Right forelimb (tissue), 1 donor: ENCODE measurements at places on chromosomes 2 and 18.

DNA sequence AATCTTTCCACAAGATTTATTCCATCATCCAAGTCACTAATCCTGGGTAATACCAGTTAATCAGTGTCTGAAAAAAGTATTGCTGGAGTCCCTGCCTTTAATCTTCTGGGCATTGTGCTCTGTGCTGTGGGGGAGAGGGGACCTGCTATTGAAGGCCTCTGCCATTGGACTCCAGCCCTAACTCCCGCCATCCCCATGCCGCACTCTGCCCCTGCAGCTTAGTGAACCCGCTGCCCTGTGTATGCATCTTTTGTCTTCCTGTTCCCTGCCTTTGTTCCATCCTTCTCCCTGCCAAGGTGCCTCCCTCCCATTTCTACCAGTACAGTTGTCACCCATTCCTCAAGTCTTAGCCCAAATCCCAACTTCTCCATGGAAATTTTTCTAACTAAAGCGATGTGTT lies 113.8 kb upstream of the EPAS1 start:
- DNase-seq, result no peak

DNA sequence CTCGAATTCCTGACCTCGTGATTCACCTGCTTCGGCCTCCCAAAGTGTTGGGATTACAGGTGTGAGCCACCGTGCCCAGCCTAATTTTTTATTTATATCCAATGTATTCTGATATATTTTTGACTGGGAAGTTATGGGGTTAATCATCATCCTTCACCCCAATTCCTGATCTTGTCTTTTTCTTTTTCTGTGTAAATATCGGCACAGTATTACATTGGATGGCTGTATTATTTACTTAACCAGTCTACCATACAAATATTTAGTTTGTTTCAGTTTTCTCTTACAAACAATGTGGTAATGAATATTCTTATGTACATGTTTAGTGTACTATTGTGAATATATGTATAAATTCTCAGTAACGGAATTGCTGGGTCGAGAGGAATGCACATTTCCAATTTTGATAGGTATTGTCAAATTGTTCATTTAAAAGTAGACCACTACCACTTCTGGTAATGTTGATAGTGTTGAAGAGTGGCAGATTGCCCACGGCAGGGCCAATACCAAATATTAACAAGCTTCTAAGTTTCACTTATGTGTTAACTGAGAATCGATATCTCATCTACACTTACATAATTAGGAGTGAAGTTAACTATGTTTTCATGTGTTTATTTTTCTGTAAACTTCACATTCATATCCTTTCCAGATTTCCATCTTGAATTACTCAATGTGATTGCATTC lies 196.7 kb downstream of the ALPK2 start:
- no peak for DNase-seq

DNA sequence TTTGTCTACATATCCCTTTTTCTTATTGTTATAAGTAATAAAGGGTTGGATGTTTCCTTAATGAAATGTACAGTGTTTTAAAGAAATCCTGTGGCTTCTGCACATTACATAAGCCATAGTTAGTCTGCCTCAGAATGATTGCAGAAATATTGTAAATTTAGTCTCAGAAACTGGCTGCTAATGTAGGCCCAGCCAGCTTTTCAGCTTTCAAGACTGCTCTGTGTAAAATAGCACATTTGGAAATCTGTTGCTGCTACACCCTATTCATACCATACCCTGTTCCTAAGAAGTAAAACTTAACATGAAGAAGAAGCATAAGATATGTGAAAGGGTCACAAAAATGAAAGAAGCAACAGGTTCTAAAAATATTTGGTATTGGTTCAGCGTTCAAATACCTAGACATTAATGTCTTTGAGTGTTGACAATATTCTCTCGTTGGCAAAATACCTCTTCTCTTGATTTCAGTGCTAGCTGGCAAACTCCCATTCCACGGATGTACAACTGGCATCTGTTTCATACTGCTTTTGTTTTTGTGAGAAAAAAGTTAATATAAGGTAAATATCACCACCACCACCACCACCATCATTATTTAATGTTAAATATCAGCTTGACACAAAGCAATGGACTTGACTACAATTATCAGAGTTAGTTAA lies 19.2 kb upstream of the NCKAP1 start:
- no peak for DNase-seq

- DNase-seq, result no peak
These were observed 50.5 kb downstream of the MYO3B start for GRCh38 chr2:170228429-170228828.

DNA sequence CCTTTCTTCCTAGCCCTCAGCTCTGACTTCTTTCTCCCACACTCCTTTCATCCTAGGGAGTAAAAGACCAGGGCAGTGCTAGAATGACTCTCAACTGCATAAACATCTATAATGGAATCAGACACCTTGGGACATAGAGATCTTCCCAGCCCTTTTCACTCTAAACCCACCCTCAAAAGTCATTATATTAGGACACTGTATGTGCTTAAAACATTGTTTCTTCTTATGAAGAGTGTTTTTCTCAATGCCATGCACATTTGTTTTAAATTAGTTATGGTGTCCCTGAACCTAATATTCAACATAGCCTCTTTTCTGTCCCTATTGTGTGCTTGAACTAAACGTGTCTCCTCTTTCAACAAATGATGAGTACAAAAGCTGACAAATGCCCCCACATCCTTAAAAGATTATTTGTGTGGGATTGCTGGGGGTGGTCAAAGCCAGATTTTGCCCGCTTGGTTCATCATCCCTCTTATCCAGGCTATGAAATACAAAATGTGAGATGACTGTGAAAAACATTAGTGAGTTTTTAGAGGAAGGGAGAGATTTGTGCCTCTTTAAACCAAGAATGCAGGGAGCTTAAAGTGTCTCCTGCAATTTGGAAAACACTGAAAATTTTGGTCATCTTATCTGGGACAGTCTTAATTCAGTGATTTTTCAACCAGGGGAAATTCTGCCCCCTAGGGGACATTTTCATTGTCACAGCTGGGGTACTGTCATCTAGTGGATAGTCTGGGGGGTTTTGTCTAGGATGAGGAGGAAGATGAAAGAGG lies 29.0 kb downstream of the SERPINB5 start:
- DNase-seq, result no peak

- no peak for DNase-seq
These were observed 189.8 kb downstream of the LTBP1 start for GRCh38 chr2:33136566-33136965.

GRCh38 chr2:160299540-160299939 lies 99.5 kb upstream of the ITGB6 start:
- DNase-seq, result no peak

GRCh38 chr2:128727914-128728313 lies 409.2 kb upstream of the HS6ST1 start:
- no peak for DNase-seq

GRCh38 chr2:1992280-1992679 lies 248.0 kb upstream of the PXDN start:
- no peak for DNase-seq

DNA sequence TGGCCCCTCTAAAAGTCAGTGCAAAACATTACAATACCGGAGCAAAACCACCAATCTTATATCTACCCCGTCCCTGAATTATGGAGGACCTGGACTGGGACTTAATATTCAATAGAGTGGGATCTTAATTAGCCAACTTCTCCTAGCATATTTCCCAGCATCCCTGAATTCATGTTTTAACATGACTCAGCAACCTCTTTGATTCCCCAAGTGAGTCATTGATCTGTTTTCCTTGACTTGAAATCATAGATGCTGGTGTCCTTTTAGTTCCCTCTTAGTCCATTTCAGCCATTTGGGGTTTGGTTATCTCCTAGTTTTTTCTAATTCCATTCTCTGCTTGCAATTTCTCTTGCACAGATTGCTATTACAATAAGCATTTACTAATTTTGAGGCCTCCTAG lies 677.7 kb upstream of the CELF4 start:
- no peak for DNase-seq

DNA sequence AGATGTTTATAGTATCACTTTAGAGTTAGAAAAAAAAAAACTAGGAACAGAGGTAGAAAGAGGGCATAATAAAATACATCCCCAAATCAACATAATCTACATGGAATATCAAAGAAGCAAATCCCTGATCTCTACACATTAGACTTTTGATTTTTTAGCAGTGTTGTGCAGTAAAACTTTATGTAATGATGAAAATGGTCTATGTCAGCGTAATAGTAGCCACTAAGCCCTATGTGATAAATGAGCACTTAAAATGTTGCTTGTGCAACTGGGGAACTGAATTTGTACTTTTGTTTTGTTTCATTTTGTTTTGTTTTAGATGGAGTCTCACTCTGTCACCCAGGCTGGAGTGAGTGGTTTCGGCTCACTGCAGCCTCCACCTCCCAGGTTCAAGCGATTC lies 36.3 kb downstream of the LNPK start:
- no peak for DNase-seq

DNA sequence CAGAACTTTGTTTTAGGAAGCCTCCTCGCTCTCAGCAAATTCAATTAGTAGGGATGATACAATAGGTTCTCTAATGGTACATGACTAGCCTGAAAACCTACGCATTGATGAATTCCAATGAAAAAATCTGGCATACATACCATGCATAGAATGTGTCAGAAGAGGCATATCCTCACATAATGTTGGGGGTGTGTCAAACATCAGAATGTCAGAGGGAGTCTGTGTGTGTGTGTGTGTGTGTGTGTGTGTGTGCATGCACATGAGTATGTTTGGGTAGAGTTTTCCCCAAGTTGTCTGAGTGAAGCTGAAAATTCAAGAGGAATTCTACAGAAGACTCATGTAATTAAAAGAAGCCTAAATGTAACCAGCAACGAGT lies 78.5 kb downstream of the FIGN start:
- no peak for DNase-seq

DNA sequence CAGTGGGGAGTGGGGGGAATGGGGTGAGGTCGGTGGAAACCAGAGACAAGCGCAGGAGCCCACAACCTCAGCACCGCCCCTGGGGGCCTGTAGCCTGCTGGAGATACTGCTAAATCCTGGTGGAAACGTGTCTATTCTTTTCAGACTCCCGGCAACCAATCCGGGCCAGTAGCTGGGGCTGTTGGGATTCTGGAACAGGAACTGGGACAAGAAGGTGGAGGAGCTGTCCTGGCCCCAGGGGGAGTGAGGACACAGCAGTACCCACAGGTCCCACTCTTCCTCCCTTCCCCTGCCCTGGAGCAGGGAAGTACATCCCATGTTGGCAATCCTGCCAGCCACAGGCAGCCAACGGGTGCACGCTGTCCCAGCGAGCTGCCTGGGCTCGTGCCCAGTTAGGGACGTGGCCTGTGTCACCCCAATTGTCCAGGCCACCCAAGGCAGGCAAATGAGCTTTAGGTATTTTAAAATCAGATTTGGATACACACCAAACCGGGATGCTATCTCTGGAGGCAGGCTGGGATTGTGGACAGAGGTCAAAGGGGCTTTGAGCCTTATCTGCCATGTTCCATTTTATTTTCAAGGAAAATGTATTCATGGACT lies 51.8 kb downstream of the HS1BP3 start:
- peak; percentile 40 for DNase-seq

DNA sequence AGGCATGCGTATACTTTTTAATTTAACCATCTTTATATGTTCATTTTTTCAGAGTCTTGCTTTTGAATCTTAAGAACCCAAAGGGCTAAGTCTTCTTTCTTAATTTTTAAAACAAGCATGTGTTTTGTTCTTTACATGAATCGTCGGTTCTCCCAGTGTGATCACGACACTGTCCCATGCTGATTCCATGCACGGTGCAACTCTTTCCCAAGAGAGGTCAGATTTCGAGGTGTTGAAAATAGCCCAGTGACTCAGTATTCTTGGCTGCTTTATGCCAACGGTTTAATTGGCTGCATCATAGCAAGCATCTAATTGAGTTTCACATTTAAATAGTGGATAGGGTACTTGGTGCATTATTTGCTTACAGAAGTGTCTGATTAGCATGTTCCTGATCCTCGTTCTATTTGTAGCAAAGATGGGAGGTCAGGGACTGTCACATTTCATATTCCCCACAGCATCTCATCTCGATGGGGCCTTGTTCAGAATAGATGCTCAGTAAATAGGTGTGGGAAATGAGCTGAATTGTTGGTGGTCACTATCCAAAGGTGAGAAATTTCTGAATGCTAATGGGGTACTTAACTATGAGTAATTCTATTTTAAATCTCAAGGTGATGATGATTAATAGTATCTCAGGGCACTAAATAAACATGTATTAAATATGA lies 2.8 kb downstream of the NPAS2 start:
- no peak for DNase-seq

GRCh38 chr18:3623769-3624545 lies 174.0 kb downstream of the TGIF1 start:
- DNase-seq, result peak; percentile 83

- no peak for DNase-seq
These were observed 439.1 kb downstream of the EIPR1 start for GRCh38 chr2:2938481-2938880.

GRCh38 chr2:54871457-54872107 lies 148.1 kb downstream of the EML6 start:
- DNase-seq, result no peak

DNA sequence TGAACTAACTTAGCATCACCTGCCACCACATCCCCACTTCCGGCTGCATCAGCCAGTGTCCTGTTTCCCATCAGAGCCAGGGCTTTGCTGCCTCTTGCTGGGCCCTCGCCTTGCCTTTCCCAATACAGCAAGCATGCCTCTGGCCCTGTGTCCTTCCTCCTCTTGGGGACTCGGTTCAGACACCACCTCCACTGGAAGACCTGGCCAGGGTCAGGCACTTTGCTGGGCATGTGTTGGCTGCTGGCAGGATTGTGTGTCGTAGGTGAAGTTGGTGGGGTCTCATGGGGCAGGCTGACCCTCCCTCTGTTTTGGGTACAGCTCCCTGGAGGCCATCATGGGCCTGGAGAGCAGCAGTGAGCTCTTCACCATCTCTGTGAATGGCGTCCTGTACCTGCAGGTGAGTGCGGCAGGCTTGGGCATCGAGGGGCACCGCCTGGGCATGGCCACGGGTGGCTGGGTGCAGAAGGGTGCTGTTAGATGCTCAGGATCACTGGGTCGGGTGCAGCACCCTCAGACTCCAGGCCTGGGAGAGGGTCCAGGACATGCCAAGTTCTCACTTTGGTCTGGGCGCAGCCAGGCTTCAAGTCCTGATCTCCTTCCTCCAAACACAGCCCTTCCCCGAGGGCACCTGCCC lies 6.6 kb downstream of the ERFE start:
- DNase-seq, result peak; percentile 43

- DNase-seq, result no peak
These were observed 1.5 kb downstream of the ZFAND2B start for GRCh38 chr2:219207884-219208740.

GRCh38 chr2:238439917-238440316 lies 13.2 kb downstream of the ASB1 start:
- no peak for DNase-seq

- peak; percentile 48 for DNase-seq
These were observed 372.4 kb upstream of the SALL3 start for GRCh38 chr18:78607221-78607620.

DNA sequence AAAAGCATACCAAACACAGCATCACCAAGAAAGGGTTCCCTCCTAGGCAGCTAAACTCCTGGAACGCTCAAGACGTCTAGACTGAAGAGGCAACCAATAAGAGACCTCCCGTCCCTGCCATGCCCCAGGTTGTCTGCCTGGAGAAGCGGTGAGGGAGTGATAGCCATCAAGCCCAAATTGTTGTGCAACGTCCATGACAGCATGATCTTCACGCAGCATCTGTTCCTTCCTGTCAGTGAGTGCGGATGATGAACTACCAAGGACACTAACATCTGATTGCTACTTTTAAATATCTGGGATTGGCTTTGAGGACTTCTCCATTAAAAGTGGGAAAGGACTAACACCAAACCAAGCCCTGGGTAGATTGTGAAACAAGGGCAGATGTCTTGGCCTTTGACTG lies 149.7 kb downstream of the TXNL1 start:
- DNase-seq, result no peak

- no peak for DNase-seq
These were observed 44.1 kb downstream of the EFR3B start for GRCh38 chr2:25085761-25086560.

GRCh38 chr2:241893265-241893664 lies 23.7 kb downstream of the RTP5 start:
- no peak for DNase-seq
